Activated naive CD4-positive, alpha-beta T cell treated with anti-CD3 and anti-CD28 coated beads for 36 hours (primary cell): ENCODE measurements at places on chromosomes 5 and 9. TPM values are rescaled to one million over a fixed set of nuclear protein-coding genes. Genes with fewer than 3 reads are reported as not detected.

NELFB gene
- total RNA-seq: 47.0 TPM

GRCh38 chr5:168317521-168318147 lies 26.2 kb downstream of the WWC1 start:
- DNase-seq: no peak
- peaks cover 1% of the 10 kb centered on the region for H3K36me3 ChIP-seq
- H3K4me3 ChIP-seq: no peak overlapping the region

GRCh38 chr9:81411961-81412360 lies 277.4 kb downstream of the TLE1 start:
- no peak overlapping the region for H3K27ac ChIP-seq
- no peak for DNase-seq
- no peaks in the 10 kb centered on the region for H3K36me3 ChIP-seq
- H3K4me1 ChIP-seq: no peaks in the 10 kb centered on the region
- H3K27me3 ChIP-seq: no peaks in the 10 kb centered on the region
- no peak overlapping the region for H3K4me3 ChIP-seq

SPINK6 gene
- total RNA-seq: not detected

GRCh38 chr9:98412101-98412842 lies 156.8 kb upstream of the TBC1D2 start:
- H3K36me3 ChIP-seq: no peaks in the 10 kb centered on the region
- no peaks in the 10 kb centered on the region for H3K4me1 ChIP-seq
- H3K27ac ChIP-seq: no peak overlapping the region
- no peak for DNase-seq
- peaks cover 6% of the 10 kb centered on the region for H3K27me3 ChIP-seq
- no peak overlapping the region for H3K4me3 ChIP-seq

DNA sequence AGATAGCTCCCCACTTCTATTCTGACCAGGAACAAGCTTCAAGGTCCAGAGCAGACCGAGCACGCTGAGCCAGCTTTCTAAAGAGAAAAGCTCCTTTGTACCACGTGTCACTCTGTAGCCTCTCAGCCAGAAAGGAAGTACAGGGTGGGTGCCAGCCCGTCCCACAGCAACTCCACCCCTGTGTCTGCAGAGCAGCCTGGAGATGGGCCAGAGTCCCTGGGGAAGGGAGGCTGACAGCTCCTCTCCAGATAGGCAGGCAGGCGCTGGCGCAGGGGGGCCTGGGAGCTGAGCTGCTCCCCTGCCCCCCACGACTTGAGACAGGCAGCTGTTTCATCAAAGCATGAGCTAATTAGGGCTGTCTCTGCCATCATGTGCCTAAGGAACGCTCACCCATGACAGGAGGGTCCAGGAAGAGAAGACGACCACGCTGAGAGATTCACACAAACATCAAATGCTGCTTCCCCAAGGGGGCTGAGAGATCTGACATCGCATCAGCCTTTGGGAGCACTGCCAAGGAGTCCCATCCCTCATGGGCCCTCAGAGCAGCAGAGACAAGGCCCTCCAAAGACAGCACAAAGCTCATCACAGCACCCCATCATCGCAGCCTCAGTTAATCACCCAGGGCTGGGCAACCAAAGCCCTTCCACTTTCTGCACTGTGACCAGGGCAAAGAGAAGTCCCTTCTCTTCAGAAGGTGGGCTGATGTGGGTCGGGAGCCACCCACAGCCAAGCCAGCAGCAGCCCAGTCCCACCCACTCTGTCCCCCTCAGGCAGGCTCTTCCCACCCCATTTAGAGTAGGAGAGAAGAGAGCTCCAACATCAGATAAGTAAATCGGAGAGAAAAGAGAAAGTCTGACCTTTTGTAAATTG lies 78.5 kb upstream of the LRRTM2 start:
- no peak overlapping the region for H3K27ac ChIP-seq
- DNase-seq: peak; percentile 38
- no peaks in the 10 kb centered on the region for H3K27me3 ChIP-seq

DNA sequence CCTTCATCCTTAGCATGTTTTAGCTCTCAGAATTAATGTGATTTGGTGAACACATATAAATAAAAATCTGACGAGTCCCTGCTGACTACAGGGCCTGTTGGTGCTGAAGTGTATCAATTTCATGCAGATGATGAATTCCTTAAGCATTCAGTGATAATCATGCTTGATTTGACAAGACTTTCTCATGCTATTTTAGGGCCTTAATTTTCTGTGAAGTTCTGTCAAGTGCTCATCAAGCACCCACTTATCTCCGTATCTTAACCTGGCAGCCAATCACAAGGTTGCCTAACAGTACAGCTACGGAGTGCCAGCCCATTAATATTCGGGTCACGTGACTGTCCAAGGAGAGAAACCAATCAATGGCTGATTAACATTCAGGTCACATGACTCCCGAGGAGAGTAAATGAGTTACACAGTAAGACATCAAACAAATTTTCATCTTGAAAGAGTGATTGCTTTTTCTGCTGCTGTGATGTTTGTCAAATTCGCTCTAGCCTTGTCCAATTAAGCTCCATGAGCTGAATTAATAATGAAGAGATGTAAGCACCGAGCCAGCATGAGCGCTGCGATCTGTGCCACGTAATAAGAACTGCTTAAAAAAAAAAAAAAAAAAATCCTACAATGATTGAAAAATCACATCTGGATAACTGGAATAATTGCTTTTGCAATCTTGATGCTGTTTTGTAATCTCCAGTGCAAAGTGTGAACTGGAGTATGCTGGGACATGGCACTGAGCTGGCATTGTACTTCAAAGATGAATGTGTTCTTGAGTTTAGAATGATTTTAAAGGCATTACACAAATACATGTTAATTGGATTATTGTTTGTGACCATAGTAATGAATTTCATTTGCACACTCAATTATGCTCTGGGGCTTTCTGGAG lies 104.3 kb upstream of the SPATA31D4 start:
- no peak for DNase-seq
- H3K27ac ChIP-seq: no peak overlapping the region
- no peaks in the 10 kb centered on the region for H3K27me3 ChIP-seq
- no peaks in the 10 kb centered on the region for H3K4me1 ChIP-seq
- no peak overlapping the region for H3K4me3 ChIP-seq
- H3K36me3 ChIP-seq: no peaks in the 10 kb centered on the region

- H3K4me1 ChIP-seq: peaks cover 46% of the 10 kb centered on the region
- peak overlapping the region; percentile 87 for H3K27ac ChIP-seq
Observed at GRCh38 chr9:125125523-125125922, 17.8 kb downstream of the SCAI start.

OGN gene
- not detected for total RNA-seq

MYOZ3 gene
- 0.49 TPM for total RNA-seq

DNA sequence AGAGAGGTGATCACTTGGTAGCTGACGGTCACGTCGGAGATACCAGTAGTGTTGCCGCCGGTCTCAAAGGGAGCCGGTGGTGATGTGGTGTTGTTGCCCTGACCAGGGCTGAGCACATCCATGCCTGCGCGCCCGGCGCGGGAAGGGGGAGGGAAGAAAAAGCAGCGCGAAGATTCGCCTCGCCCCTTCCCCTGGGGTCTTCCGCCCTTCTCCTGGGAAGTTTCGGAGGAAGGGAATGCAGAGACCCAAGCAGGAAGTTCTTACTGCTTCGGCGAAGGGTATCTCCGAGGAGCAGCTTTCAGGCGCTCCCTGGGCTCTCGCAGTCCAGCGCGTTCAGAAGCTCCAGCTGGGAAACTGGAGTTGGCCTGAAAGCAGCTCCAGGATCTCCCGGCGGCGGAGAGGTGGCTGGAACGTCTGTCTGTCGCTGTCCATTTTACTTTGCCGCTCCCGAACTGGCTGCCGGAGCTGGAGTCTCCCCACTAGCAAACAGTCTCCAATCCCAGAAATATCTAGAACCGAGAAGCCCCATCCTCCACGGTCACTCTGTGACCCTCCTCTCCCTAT lies 565 bp downstream of the HTR1A start:
- H3K4me1 ChIP-seq: no peaks in the 10 kb centered on the region
- peaks cover 4% of the 10 kb centered on the region for H3K36me3 ChIP-seq
- no peak overlapping the region for H3K27ac ChIP-seq
- no peak overlapping the region for H3K4me3 ChIP-seq

DNA sequence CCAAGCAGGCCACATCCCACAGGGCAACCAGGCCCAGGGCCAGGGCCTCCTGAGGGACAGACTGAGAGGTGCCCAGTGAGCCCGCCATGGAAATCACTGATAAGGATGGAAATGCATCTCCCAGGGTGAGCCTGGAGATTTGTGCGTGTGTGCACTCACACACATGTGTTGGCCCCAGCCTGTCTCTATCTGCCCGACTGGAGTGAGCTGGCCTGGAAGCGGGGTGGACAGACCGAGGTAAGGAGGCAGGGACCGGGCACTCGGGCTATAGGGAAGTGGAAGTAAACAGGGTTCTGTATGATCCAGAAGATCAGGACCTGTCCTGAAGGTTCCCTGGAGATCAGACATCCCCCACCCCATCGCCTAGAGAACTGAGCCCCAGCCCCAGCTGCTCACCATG lies 17.4 kb downstream of the GFI1B start:
- DNase-seq: no peak
- no peak overlapping the region for H3K27ac ChIP-seq
- peaks cover 9% of the 10 kb centered on the region for H3K27me3 ChIP-seq
- no peaks in the 10 kb centered on the region for H3K36me3 ChIP-seq

GCNT4 gene
- 2.4 TPM for total RNA-seq

GRCh38 chr5:154278908-154279307 lies 88.4 kb downstream of the GALNT10 start:
- peaks cover 30% of the 10 kb centered on the region for H3K4me1 ChIP-seq
- no peak overlapping the region for H3K27ac ChIP-seq
- no peaks in the 10 kb centered on the region for H3K27me3 ChIP-seq
- H3K4me3 ChIP-seq: no peak overlapping the region
- H3K36me3 ChIP-seq: peaks cover 2% of the 10 kb centered on the region

DNA sequence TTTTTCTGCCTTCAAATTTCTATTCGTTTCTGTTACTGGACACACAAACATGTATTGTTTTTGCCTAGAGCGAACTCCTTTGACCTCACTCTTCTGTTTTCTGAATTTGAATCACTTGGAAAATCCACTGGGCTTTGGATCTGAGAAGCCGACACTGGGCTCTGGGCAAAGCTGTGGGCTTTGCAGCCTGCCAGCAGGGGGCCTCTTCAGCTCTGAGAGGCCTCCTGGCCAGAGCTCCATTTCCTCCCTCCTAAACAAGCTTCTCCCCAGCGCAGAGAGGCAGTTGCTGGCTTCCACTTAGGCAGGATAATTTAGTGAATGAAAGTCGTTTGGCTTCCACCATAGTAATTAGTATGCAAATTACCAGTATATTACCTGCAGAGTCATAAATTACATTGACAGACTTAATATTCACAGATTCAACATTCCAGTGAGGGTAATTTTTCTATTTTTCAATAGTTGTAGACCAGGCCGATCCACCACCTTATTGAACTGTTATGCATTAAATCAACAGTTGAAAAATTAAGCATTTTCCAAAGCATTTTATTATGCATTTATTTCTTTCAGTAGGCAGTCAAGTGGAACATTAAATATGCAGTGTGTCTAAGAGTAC lies 104.0 kb upstream of the ZNF366 start:
- DNase-seq: peak; percentile 60
- H3K27ac ChIP-seq: no peak overlapping the region
- no peak overlapping the region for H3K4me3 ChIP-seq
- H3K27me3 ChIP-seq: peaks cover 2% of the 10 kb centered on the region

C5orf52 gene
- total RNA-seq: not detected

- peaks cover 74% of the 10 kb centered on the region for H3K4me1 ChIP-seq
- H3K27me3 ChIP-seq: no peaks in the 10 kb centered on the region
- no peak overlapping the region for H3K4me3 ChIP-seq
- peaks cover 40% of the 10 kb centered on the region for H3K36me3 ChIP-seq
- H3K27ac ChIP-seq: peak overlapping the region; percentile 36
- no peak for DNase-seq
Observed at GRCh38 chr5:98916540-98916939, 12.3 kb downstream of the CHD1 start.

- no peak overlapping the region for H3K27ac ChIP-seq
- H3K4me3 ChIP-seq: no peak overlapping the region
- no peak for DNase-seq
Observed at GRCh38 chr9:132127888-132128534, 33.8 kb upstream of the NTNG2 start.

GRCh38 chr5:53170746-53171349 lies 61.3 kb upstream of the MOCS2 start:
- peaks cover 3% of the 10 kb centered on the region for H3K27me3 ChIP-seq
- peak; percentile 25 for DNase-seq
- H3K36me3 ChIP-seq: no peaks in the 10 kb centered on the region

TNFSF15 gene
- 0.62 TPM for total RNA-seq

- peaks cover 2% of the 10 kb centered on the region for H3K27me3 ChIP-seq
- no peaks in the 10 kb centered on the region for H3K4me1 ChIP-seq
- H3K27ac ChIP-seq: no peak overlapping the region
- DNase-seq: no peak
- no peak overlapping the region for H3K4me3 ChIP-seq
Observed at GRCh38 chr5:77167063-77167462, 43.4 kb upstream of the PDE8B start.

GRCh38 chr5:174668349-174668748 lies 56.0 kb upstream of the MSX2 start:
- DNase-seq: no peak
- H3K27ac ChIP-seq: no peak overlapping the region
- H3K36me3 ChIP-seq: no peaks in the 10 kb centered on the region
- H3K27me3 ChIP-seq: peaks cover 11% of the 10 kb centered on the region

DNA sequence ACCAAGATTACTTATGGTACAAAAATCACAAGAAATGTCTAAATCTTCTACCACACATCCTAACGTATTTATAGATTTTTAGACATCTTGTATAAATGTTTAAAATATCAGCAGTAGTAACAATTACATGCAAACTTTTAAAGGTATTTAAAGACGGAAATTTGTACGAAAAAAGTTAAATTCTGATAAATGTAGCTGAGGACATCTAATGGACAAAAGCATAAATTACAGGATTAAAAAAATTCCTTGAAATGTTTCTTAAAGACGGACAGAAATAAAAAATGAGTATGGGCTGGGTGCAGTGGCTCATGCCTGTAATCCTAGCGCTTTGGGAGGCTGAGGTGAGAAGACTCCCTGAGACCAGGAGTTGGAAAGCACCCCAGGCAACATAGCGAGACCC lies 15.8 kb downstream of the ERCC8 start:
- H3K4me1 ChIP-seq: no peaks in the 10 kb centered on the region
- H3K4me3 ChIP-seq: no peak overlapping the region
- no peaks in the 10 kb centered on the region for H3K27me3 ChIP-seq
- no peak overlapping the region for H3K27ac ChIP-seq
- H3K36me3 ChIP-seq: peaks cover 11% of the 10 kb centered on the region

DNA sequence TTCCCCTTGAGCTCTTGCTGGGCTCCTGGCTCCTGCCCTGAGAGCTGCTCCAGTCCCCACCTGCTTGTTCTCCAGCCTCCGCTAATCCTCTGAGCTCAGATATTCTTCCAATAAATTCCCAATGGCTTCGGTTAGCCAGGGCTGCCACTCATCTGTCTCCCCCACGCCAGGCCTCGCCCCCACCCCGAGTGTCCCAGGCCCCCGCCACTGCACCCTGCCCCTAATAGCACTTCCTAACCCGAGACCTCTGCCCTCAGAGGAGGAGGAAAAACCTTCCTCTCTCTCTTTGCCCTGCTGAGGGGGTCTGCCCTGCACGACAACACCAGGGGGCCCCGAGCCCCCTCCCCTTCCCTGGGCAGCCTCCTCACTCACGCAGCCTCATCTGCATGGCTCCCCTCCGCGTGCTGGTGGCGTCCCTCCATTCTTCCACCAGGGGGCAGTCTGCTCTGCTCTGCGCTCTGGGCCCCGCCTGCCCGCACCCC lies 5.4 kb upstream of the LCN15 start:
- H3K4me3 ChIP-seq: no peak overlapping the region
- H3K4me1 ChIP-seq: peaks cover 18% of the 10 kb centered on the region
- H3K27me3 ChIP-seq: peaks cover 19% of the 10 kb centered on the region
- H3K27ac ChIP-seq: no peak overlapping the region

GRCh38 chr5:33649549-33650482 lies 209.1 kb downstream of the TARS1 start:
- DNase-seq: no peak
- no peaks in the 10 kb centered on the region for H3K27me3 ChIP-seq
- H3K4me3 ChIP-seq: no peak overlapping the region
